ENCODE measurements at places on chromosomes 7 and 10.

- DNase-seq: no peak
These were observed at the start of gene SEMA4G for GRCh38 chr10:100969187-100970075. SEMA4G (plus strand) TSS chr10:100969504; CDS start chr10:100972913, 3,409 bp downstream.

DNA sequence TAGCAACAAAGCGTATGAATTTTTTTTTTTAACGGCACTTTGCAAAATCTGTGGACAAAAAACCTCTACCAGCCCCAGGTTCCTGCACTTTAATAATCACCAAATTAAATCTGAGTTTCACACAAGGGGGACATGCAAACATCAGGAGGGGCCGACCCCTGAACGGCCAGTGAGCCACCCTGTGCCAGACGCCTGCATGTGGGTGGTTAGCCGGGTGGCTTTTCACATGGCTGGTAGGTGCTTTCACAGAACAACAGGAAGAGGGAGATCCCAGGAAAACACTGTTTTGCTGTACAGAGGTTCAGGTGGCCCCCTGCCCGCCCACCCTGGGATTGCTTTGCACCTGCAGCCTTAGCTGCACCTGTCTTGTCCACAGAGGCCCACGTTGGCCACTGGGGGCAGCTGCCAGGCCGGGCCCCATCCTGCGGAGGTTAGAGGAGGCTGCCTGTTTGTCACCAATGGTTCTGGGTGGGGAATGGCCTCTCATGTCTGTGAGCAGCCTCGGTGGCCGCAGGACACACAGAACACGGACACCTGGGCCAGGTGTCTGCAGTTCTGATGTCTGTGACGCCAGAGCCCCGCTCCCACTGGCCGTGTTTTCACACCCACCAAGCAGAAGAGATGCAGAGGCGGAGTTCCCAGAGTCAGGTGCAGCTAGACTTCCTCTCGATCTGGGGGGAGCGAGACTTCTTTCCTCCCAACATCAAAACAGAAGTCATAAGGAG, 107.7 kb downstream of the FAM53B start:
- no peak for DNase-seq

DNA sequence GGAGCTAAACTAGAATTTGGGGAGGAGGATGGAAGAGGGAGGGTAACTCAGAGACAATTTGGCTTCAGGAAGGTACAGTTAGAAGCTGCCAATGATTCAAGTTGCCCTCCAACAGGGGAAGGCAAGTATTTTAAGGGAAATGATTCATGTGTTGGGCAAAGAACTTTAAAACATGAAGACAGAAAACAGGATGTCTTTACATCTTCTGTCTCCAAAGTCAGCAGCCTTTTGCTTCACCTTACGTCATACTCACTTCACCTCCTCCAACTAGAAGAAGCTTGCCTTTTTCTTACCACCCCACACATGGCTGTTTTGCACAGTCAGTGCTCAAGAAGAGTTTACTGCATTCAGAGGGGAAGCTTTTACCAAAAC, 36.1 kb downstream of the PPP1R3C start:
- DNase-seq: no peak

DNA sequence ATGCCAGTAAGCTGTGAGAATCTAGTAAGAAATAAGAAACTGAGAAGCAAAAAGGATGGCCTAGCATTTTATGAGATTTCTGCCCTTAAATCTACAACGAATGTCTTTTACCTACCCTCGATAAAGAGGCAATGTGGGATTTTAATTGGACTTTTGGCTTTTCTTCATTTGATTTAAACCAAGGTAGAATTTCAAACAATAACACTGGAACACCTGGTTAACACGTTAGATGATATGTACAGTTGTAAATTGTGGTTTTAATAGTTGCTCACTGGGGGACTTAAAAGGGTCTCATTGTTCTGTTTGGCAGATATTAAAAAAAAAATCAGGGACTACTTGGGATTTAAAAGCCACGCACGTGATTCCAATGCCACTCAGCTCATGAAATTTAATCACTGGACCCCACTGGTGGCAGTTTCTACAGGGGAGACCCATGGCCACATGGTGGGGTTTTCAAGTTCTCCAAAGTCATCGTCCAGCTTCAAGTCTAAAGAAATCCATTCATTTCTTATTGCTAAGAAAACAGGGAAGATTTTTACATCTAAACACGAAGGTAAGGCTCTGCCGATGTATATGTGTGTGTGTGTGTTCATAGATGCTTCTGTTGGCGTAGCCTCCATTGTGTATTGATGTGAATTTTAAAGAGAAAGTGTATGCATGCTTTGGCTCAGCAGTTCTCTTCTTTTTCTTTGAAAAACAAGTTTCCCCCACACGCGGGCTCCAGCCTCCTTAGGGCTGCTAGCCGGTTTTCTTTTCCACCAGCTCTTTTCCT, 588.6 kb upstream of the MKI67 start:
- no peak for DNase-seq

- no peak for DNase-seq
These were observed 10.9 kb upstream of the AOAH start for GRCh38 chr7:36735172-36735571.

DNA sequence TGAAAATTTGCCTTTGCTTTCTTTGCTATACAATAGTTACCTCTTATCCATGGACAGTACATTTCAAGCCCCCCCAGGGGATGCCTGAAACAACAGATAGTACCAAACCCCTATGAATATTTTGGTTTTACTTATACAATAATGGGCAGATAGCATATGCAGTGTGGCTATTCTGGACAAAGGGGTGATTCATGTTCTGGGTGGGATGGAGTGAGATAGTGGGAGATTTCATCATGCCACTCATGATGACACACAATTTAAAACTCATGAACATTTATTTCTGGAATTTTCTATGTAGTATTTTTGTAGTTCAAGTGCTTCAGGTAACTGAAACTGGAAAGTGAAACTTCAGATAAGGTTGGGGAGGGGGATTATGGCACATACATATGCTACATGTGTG, 12.0 kb downstream of the STARD3NL start:
- DNase-seq: no peak
